ENCODE measurements at places on chromosomes 3 and 15. TPM values are rescaled to one million over a fixed set of nuclear protein-coding genes. Genes with fewer than 3 reads are reported as not detected.

The KNG1 gene
- not detected for total RNA-seq

The TRMT10C gene
- 17.3 TPM for total RNA-seq

The HIGD2B gene
- 0.39 TPM for total RNA-seq

The P2RY13 gene
- not detected for total RNA-seq

The PAK6 gene
- total RNA-seq: 0.54 TPM

The OIP5 gene
- 2.7 TPM for total RNA-seq

The MEGF11 gene
- not detected for total RNA-seq

The LYZL4 gene
- total RNA-seq: 0.39 TPM

The RPS27L gene
- total RNA-seq: 128 TPM

The PRSS50 gene
- total RNA-seq: 0.54 TPM

The STAC gene
- 0.79 TPM for total RNA-seq

The MYL3 gene
- total RNA-seq: 0.65 TPM

The SIDT1 gene
- not detected for total RNA-seq

The CFAP100 gene
- total RNA-seq: not detected

The BCL6 gene
- total RNA-seq: 9.8 TPM

The TUSC7 gene
- total RNA-seq: not detected

The SNTN gene
- total RNA-seq: not detected

The NR1I2 gene
- total RNA-seq: not detected

The SCAANT1 gene
- not detected for total RNA-seq

The UPK1B gene
- total RNA-seq: 345 TPM

The ZDHHC3 gene
- total RNA-seq: 202 TPM

The AADAC gene
- not detected for total RNA-seq

The CLDN16 gene
- total RNA-seq: not detected

The MUC13 gene
- total RNA-seq: not detected

The CHDH gene
- total RNA-seq: 0.76 TPM

The ITIH1 gene
- total RNA-seq: not detected

The GCSAM gene
- total RNA-seq: not detected
